ENCODE measurements at places on chromosomes 7 and 10.

DNA sequence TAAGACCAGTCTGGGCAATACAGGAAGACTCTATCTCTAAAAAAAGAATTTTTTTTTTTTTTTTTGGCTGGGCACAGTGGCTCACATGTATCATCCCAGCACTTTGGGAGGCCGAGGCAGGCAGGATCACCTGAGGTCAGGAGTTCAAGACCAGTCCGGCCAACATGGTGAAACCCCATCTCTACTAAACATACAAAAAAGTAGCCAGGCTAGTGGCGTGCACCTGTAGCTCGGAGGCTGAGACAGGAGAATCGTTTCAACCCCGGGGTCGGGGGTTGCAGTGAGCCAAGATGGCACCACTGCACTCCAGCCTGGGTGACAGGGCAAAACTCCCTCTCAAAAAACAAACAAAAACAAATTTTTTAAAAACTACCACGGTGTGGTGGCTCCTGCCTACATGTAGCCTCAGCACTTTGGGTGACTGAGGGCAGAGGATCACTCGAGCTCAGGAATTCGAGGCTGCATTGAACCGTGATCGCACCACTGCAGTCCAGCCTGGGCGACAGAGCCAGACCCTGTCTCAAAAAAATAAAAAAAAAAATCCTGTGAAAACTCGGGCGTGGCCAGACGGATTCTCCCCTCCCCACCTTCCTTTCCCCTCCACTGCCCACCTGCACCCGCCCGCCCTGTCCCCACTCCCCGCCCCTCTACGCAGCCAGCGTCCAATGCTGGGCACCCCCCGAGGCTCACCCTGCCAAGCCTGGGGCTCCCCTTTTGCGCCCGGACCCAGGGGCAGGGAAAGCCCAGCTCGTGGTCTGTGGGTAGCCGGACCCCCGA, 745 bp upstream of the ORAI2 start:
- no peak for DNase-seq

DNA sequence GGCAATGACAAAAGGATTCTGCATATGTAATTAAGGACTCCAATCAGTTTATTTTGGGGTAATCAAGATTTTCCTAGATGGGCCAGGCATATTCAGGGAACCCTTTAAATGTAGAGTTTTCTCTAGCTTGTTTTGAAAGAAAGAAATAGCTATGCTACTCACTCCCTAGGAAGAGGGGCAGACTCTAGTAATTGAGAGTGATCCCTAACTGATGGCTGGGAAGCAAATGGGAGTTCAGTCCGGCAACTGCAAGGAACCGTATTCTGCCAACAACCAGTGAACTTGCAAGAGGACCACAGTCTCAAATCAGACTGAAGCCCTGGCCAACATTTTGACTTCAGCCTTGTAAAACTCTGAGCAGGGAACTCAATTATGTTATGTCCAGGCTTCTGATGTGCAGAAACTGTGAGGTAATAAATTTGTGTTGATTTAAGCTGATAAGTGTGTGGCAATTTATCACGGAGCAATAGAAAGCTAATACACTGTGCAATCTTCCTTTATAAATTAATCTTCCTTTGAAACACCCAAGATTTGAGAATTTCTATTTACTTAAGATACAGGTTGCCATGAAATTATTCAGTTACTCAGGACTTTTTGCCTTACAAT, 14.0 kb downstream of the AOAH start:
- no peak for DNase-seq

DNA sequence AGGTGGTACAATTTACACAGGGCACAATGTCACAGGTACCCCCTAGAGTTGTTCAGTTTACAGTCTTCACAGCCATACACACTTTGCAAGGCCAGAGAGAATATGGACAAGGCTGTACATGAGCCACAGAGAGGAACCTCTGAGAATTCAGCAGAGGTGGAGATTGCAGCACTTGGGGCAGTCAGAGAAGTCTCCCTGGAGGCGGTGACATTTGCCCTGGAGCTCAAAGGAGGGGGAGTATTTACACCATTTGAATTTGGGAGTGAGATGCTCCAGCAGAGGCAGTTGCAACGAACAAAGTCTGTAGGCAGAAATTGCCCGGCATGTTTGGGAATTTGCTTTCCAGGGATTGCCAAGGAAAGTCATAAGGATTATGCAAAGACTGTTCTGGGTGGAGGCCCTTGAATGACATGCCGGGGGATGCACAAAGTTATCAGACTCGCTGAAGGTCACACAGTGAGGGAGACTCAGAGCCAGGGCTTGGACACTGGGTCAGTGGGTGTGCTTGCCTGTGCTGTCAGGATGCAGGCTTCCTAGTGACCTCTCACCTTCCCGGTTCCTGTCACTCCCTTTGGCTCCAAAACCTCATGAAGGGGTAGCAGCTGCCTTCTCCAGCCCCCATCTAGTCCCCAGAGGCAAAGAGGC, 160.7 kb upstream of the PCBD1 start:
- no peak for DNase-seq

- no peak for DNase-seq
Measured at GRCh38 chr7:101669307-101669706, 40.2 kb upstream of the MYL10 start.

- no peak for DNase-seq
Measured at GRCh38 chr7:121456785-121457359, 60.8 kb upstream of the FAM3C start.

GRCh38 chr7:55121249-55121648, 102.4 kb downstream of the EGFR start:
- DNase-seq: no peak

DNA sequence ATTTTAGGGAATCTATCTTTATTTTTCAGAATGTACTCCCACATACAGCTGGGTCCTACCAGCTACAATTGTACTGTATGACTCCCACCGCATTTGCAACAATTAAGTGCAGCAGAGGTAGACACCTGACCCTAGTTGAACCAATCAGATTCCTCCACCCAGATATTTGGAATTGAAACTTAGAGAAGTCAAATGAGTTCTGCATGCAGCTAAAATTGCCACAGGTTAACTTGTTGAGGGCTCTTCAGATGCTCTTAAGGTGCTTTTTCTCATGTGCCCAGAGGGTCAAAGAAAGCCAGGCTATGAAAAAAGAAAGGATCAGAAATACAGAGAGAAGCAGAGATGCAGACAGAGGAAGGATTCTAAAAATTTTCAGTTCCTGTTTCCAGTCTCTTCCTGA, 68.0 kb upstream of the TES start:
- DNase-seq: no peak

GRCh38 chr7:80721883-80722615, 83.6 kb downstream of the CD36 start:
- no peak for DNase-seq

DNA sequence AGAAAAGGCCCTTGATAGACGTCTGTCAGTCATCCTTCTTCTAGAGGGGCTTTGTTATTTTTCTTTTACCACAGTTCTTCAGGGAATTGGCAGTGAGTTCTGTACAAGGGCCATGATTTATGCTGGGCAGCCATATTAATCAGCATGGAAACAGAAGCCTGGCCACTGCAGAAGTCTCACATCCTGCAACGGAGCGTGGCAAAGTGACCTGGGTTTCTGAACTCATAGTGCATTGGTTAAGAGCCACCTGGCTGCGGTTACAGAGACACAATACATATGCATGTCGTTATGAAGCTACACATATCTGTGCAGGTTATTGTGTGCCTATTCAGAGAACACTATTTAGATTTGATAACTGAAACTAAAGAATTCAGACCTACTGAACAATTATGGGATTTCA, 419.4 kb upstream of the CELF2 start:
- no peak for DNase-seq

GRCh38 chr10:30007406-30007805, 52.0 kb downstream of the JCAD start:
- no peak for DNase-seq

- DNase-seq: no peak
Measured at GRCh38 chr10:18658271-18659124, 733 bp upstream of the ARL5B start.

DNA sequence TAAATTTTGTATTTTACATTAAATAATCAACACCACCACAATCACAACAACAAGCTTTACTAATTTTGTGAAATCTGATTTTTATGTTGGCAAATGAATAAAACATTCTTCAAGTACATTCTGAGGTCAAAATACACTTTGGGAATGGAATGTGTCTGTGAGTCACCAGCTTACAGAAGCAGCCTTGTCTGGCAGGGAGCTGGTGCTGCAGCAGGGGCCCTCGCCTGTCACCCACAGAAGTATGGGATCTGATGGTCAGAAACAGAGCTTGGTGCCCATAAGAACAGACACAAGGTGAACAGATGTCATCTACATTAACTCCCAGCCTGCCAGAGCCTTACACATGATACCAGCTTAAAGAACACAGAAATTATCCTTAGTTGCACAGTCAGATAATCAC, 496.9 kb downstream of the CCSER2 start:
- DNase-seq: no peak

DNA sequence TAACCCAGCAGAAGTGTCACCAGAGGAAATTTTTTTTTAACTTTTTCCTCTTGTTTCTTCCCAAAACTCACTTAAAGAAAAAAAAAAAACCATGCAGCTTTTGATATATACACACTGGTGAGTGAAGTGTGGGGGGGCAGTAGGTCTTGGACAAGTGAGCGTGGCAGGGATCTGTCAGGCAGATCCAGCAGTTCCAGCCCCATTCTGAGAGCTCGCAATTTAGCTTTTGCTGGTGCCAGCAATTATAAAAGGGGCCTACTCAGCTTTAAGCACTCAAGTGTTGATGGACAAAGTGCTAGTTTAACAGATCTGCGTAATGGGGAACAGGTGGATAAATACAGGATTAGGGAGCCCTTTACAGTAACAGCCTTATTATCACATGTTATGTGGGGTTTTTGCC, 619.2 kb upstream of the GALNT17 start:
- no peak for DNase-seq

GRCh38 chr10:109947111-109947920, 24.0 kb upstream of the XPNPEP1 start:
- DNase-seq: no peak

DNA sequence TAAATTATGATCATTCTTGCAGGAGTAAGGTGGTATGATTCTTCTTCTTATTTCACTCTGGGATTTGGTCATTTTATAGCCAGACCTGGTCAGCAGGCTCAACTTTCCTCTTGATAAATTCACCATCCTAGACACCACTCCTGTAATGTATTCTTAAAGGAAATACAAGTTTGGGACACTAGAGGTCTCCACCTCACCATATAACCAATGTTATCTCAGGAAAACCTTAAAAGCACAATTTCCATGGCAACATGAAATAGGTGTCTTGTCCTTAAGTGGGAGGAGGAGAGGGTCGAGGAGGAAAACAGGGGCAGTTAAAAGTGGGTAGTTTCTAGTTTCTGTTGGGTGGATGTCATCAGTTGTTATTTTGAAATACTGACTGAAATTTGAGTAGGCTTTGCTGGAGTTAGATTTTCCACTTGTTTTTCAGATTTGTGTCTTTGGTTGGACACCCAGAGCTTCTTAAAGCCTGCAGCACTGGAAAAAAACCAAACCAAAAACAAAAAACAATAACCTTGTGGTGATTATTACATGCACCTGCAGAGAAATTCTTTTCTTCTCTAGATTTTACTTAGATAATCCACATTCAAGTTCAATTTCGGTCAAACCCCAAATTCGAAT, 163.1 kb downstream of the PRKCQ start:
- no peak for DNase-seq

DNA sequence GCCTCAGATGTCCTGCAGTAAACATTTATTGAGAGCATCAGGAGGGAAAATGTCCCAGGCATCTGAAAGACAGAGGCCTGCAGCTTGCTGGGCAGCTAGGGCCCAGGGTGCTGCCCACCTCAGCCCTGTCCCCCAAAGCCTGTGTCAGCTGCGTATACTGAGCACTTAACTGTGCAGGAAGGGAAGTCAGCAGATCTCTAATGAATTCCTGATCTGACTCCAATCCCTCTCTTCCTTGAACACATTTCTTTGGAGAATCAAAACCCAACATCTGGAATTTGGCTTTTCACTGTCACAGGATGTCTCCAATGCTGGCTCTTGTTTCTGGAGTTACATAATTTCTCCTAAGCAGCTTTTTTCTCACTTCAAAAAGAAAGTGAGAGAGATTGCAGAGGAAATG, 364.7 kb upstream of the NFE2L3 start:
- DNase-seq: no peak

DNA sequence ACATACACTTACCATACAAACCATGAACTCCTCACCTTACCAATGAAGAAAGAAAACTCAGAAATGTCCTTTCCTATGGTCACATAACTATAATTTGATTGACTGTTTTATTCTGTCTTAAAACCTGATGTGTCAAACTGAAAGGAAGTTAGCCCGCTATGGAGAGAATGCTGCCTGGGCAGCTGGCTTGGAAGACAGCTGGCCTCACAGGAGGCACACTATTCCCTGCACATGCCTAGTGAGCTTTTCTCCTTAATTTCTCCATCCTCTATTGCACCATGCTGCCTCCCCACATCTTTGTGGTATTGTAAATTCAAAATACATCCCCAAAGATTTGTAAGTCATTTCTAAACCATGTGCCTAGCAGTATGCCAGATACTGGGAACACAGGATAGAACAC, 163.3 kb downstream of the STK31 start:
- DNase-seq: no peak

DNA sequence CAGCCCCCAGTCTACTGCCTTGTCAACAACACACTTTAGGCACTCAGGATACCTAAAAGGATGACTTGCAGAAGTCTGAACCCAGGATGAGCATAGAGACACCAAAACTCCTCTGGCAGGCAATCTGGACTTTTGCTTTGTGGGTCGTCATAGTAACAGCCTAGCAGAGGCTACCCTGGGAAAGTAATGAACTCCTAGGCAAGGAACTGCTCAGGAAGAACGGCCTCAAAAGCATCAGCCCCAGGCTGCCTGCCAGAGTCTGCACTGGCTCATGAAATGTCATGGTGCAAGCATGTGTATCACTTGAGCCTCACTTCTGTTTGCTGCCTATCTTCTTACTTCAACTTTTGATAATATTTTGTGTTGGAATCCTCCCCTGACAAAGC, 715.1 kb downstream of the GRID1 start:
- no peak for DNase-seq

DNA sequence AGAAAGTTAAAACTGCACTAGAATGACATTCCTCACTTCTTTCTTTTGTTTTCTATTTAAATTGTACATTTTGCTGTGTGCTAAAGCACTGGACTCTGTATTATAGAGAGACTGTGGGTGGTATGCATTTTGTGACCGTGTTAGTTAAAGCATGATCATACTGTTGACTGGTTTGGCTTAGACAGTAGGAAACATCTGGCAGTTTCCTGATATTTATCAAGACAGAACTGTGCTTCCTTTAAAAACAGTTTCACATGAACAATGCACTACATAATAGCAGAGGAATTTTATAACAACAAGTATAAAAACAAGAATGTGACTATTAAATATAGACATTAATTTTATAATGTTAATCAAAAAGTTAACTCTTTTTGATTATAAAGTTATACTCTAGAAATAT, 23.1 kb downstream of the GNG11 start:
- no peak for DNase-seq

GRCh38 chr10:112307358-112308124, 24.3 kb downstream of the TECTB start:
- no peak for DNase-seq

- DNase-seq: no peak
Measured at GRCh38 chr10:126504063-126504760, 115.9 kb upstream of the ADAM12 start.

- DNase-seq: no peak
Measured at GRCh38 chr7:159107161-159107892, 37.3 kb downstream of the VIPR2 start.

GRCh38 chr10:30231071-30231652, 117.9 kb downstream of the MTPAP start:
- DNase-seq: no peak

- DNase-seq: no peak
Measured at GRCh38 chr10:14294347-14295059, 36.2 kb downstream of the FRMD4A start.
